ENCODE measurements at places on chromosomes 13 and 19. TPM values are rescaled to one million over a fixed set of nuclear protein-coding genes. Genes with fewer than 3 reads are reported as not detected.

The PPFIA3 gene
- total RNA-seq = 2.2 TPM

The ZNF69 gene
- total RNA-seq = 1.8 TPM

The ETV2 gene
- 1.5 TPM for total RNA-seq

The ECSIT gene
- total RNA-seq = 39.1 TPM

The SBSN gene
- 0.15 TPM for total RNA-seq

The KIR2DL4 gene
- total RNA-seq = not detected

The UHRF1 gene
- 98.0 TPM for total RNA-seq

The CGB7 gene
- 0.34 TPM for total RNA-seq

The HIPK4 gene
- under 0.01 TPM for total RNA-seq

The MIPEP gene
- total RNA-seq = 26.6 TPM

The MVB12A gene
- 106 TPM for total RNA-seq

The HCN2 gene
- 0.30 TPM for total RNA-seq

The CCNE1 gene
- total RNA-seq = 5.4 TPM

The IZUMO4 gene
- 1.0 TPM for total RNA-seq
